ENCODE measurements at places on chromosomes 2 and 18.
A peak's percentile ranks its signal among the peaks of the same experiment; 100 is the strongest.

GRCh38 chr2:27762951-27763906, 8.3 kb upstream of the MRPL33 start:
- H3K27ac ChIP-seq: no peak overlapping the region
- no peaks in the 10 kb centered on the region for H3K36me3 ChIP-seq
- H3K27me3 ChIP-seq: peaks cover 12% of the 10 kb centered on the region
- no peak for DNase-seq
- no peaks in the 10 kb centered on the region for H3K4me1 ChIP-seq

GRCh38 chr18:12574494-12575185, 83.3 kb downstream of the SPIRE1 start:
- no peak overlapping the region for H3K27ac ChIP-seq
- no peak overlapping the region for H3K4me3 ChIP-seq
- no peaks in the 10 kb centered on the region for H3K27me3 ChIP-seq
- DNase-seq: no peak

GRCh38 chr2:239670463-239671120, 269.8 kb upstream of the HDAC4 start:
- DNase-seq: no peak
- no peaks in the 10 kb centered on the region for H3K36me3 ChIP-seq
- no peak overlapping the region for H3K27ac ChIP-seq
- H3K4me1 ChIP-seq: peaks cover 5% of the 10 kb centered on the region

DNA sequence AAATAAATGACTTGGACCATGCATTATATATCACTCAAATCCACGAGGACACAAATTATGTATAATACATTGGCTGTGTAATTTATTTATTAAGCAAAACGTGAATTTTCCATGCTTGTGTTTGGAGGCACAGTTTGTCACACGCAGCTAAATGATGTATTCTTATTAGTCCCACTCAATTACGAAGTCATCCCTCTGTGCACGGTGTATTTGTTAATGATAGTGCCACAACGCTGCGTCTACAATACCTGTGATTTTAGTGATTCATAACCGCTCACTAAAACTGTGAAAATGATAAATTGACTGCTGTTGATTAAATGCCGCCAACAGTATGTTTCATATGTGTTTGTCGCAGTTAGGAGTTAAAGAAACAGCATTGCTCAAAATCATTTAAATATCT, 358.3 kb downstream of the ZNF516 start:
- H3K4me3 ChIP-seq: no peak overlapping the region
- no peaks in the 10 kb centered on the region for H3K27me3 ChIP-seq
- no peak overlapping the region for H3K27ac ChIP-seq
- no peaks in the 10 kb centered on the region for H3K4me1 ChIP-seq
- no peak for DNase-seq
- H3K36me3 ChIP-seq: peaks cover 5% of the 10 kb centered on the region

- no peaks in the 10 kb centered on the region for H3K36me3 ChIP-seq
- no peaks in the 10 kb centered on the region for H3K27me3 ChIP-seq
- H3K4me3 ChIP-seq: no peak overlapping the region
- no peak for DNase-seq
Measured at GRCh38 chr2:149156971-149157740, 118.7 kb downstream of the LYPD6B start.

DNA sequence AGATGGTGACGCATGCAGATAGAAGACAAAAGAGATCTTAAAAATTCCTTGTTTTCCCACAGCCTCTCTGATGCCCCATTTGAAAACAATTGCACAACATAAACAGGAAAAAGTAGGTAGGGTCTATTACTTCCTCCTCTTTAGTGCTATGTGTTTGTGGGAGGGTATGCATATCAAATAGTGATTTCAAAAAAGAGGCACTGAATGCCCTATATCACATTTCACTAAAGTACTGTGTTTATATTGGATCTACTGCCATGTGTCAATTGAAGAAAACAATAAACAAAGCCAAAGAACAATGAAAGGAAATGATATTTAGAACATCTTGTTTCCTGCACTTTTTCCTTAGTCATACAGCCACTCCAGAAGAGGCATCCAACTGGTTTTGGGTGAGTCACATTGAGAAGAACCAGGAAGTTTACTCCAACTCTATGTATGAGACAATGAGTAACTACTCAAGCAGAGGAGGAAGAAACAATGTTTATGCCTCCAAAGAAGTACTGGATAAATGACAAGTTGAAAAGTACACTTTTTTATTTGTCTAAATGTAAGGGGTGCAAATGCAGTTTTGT, 583.6 kb downstream of the FBXO15 start:
- no peak overlapping the region for H3K27ac ChIP-seq
- no peak for DNase-seq
- H3K27me3 ChIP-seq: no peaks in the 10 kb centered on the region
- no peaks in the 10 kb centered on the region for H3K36me3 ChIP-seq
- H3K4me3 ChIP-seq: no peak overlapping the region

- DNase-seq: no peak
- H3K36me3 ChIP-seq: no peaks in the 10 kb centered on the region
- no peak overlapping the region for H3K4me3 ChIP-seq
- peaks cover 21% of the 10 kb centered on the region for H3K4me1 ChIP-seq
- H3K27me3 ChIP-seq: peaks cover 9% of the 10 kb centered on the region
Measured at GRCh38 chr2:10478298-10478625, 30.1 kb upstream of the ODC1 start.

GRCh38 chr2:240086563-240086962, 33.2 kb upstream of the OR6B3 start:
- no peak for DNase-seq
- no peak overlapping the region for H3K27ac ChIP-seq
- H3K36me3 ChIP-seq: peaks cover 4% of the 10 kb centered on the region
- H3K27me3 ChIP-seq: peaks cover 49% of the 10 kb centered on the region
- no peak overlapping the region for H3K4me3 ChIP-seq
- no peaks in the 10 kb centered on the region for H3K4me1 ChIP-seq

DNA sequence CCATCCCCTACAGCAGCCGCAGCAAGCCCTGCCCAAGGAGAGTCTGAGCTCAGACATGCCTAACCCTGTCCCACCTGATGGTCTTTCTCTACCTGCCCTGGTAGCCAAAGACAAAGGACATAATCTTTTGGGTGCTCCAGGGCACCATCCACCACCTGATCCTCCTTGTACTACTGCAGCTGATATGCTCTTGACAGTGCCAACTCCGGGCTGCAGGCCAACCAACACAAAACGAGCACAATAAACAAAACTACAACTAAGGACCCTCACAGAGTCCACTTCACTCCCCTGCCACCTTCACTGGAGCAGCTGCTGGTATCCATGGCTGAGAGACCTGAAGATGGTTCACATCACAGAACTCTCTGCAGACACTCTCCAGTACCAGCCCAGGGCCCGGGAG, 106.3 kb downstream of the GRB14 start:
- no peak overlapping the region for H3K4me3 ChIP-seq
- no peaks in the 10 kb centered on the region for H3K27me3 ChIP-seq
- no peak overlapping the region for H3K27ac ChIP-seq
- peaks cover 25% of the 10 kb centered on the region for H3K36me3 ChIP-seq

- no peaks in the 10 kb centered on the region for H3K36me3 ChIP-seq
- no peak overlapping the region for H3K27ac ChIP-seq
- DNase-seq: peak; percentile 51
- no peak overlapping the region for H3K4me3 ChIP-seq
- H3K4me1 ChIP-seq: peaks cover 5% of the 10 kb centered on the region
- H3K27me3 ChIP-seq: no peaks in the 10 kb centered on the region
Measured at GRCh38 chr2:101419096-101419663, 31.9 kb upstream of the CREG2 start.

- no peaks in the 10 kb centered on the region for H3K27me3 ChIP-seq
- H3K36me3 ChIP-seq: peaks cover 28% of the 10 kb centered on the region
- no peaks in the 10 kb centered on the region for H3K4me1 ChIP-seq
- no peak overlapping the region for H3K27ac ChIP-seq
Measured at GRCh38 chr2:151476287-151476686, 66.6 kb downstream of the RIF1 start.

GRCh38 chr2:222875482-222875881, 14.6 kb downstream of the ACSL3 start:
- no peak overlapping the region for H3K4me3 ChIP-seq
- no peaks in the 10 kb centered on the region for H3K36me3 ChIP-seq
- DNase-seq: no peak
- peaks cover 38% of the 10 kb centered on the region for H3K4me1 ChIP-seq
- H3K27ac ChIP-seq: no peak overlapping the region
